NCI-H460 (cell line): ENCODE measurements at places on chromosomes 2 and 18.

- DNase-seq: no peak
Observed at GRCh38 chr2:85785027-85785822, 31.4 kb downstream of the ATOH8 start.

DNA sequence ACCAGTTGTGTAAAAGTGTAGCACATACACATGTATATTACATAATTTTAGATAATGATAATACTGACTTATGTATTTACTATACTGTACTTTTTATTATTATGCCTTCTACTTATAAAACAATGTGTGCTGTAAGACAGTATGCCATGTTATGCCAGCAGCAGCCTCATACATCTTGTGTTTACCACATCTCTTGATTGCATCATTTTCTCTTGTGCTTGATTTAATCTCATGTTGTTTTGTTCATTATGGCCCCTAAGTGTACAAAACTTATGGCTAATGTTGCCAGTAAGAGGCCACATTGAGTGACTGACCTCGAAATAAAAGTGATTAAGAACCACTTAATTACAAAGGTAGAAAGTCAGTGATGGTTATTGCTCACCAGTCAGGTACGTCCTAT is 128.0 kb upstream of the SP5 start:
- no peak for DNase-seq

DNA sequence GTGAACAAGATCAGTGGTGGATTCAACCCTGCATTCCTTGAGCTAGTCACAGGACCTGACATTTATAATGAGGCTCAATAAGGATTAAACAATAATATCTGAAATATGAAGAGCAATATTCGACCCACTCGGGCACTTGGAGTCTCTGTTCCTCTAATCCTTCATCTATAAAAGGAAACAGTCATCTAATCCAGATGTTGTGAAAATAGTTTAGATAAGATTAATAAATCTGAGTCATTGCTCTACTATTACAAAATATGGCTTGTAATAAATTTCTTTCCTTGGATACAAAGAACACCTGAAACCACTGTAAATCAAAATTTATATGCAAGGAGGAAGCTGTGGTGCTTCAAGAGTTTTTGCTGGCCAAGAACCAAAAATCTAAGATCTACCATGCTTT is 846.9 kb upstream of the ACVR2A start:
- no peak for DNase-seq

DNA sequence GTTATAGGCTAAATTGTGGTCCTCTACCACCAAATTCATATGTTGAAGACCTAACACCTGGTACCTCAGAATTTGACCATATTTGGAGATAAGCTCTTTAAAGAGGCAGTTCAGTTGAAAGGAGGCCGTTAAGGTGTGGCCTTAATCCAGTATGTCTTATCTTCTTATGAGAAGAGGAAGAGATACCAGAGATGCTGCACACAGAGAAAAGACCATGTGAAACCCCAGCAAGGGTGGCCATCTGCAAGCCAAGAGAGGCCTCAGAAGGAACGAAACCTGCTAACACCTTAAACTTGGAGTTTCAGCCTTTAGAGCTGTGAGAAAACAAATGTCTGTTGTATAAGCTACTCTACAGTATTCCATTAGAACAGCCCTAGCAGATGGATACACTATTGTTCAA is 528.1 kb upstream of the DCC start:
- DNase-seq: no peak

DNA sequence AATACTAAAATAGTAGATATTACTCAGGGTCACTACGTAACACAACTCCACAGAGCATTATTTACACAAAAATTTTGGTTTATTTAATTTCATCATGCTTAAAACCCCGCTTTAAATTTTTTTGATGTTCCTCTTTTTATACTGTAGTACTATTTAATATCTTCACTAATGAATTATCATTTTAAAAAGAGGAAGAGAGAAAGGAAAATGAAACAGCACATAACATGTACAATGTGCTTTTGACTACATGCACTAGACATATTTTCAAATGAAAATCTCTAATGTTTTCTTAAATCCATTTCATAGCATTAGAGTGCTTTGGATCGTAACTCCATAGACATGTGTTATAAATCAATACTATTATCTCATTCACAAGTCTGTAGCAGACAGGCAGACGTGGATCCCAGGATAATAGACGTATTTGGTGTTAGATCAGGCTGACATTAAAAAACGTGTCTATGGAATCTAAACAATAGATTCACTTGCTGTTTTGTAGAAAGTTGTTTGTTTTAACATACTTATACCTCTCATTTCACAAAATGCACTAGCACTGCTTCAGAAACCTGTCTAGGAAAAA is 897.0 kb downstream of the CPS1 start:
- DNase-seq: no peak

GRCh38 chr2:165114346-165114939 is 89.4 kb downstream of the SCN3A start:
- DNase-seq: peak; percentile 30

- DNase-seq: no peak
Observed at GRCh38 chr2:174518395-174518794, 31.6 kb upstream of the GPR155 start.

DNA sequence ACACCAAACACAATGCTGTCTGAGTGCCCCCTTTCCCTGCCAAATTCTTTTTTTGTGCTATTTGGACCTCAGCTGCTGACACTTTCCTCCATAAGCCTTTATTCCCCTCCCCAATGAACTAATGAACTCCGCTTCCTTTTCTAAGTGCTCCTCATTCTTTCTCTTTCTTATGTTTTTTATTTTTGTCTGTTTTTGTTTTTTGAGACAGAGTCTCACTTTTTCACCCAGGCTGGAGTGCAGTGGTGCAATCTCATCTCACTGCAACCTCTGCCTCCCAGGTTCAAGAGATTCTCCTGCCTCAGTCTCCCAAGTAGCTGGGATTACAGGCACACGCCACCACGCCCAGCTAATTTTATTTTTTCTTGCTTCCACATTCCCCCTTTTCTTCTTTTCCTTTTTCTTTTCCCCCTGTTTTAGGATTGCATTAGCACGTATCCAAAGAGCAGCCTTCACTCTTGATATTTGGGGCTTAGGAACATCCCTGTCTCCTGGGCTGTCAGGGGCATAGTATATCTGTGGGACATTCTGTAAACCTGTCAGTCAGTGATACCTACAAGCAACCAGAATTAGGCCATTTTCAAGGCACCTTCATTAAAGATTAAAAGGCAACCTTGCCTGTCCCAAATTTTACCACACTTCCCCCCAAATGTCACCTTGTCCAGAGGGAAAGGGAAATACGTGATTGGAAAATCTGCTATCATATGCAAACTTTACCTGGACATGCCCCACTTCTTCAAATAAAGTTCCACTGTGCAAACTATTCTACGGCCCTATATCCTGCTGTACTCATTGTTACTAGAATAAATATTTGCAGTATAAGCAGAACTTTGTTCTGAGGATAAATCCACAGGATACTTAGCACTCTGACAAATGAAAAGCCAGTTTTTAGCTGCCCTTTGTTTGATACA is 65.1 kb upstream of the ACSL3 start:
- DNase-seq: no peak

- DNase-seq: no peak
Observed at GRCh38 chr2:25081237-25081790, 39.4 kb downstream of the EFR3B start.

- DNase-seq: peak; percentile 47
Observed at GRCh38 chr2:103789381-103790095, 1027.7 kb downstream of the TMEM182 start.

- DNase-seq: no peak
Observed at GRCh38 chr2:106886916-106887758, 1.2 kb upstream of the ST6GAL2 start.

DNA sequence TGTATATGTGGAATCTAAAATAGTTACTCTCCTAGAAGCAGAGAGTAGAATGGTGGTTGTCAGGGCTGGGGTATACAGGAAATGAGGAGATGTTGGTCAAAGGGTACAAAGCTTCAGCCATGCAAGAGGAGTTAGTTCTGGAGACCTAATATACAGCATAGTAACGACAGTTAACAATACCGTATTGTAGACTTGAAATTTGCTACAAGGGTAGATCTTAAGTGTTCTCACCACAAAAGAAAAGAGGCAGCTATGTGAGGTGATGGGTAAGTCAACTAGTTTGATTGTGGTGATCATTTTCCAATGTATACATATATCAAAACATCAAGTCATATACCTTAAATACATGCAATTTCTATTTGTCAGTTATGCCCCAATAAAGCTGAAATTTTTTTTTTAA is 98.2 kb upstream of the CYP1B1 start:
- DNase-seq: no peak

DNA sequence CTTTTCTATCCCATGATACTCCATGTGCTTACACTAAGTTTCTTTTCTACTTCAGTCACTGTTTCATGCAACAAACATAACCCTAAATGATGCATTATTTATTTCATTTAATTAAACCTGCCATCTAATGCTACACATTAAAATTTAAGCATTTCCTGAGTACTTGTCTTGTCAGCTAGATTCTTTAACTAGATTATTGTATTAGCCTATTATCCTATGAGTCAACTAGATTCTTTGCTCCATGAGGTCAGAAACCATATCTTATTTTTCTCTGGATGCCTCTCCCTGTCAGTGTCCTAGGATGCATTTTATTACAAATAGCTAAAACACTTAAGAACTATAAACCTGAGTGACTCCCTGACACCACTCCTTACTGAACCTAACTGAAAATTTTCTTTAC is 652.4 kb downstream of the SLC4A3 start:
- DNase-seq: no peak

- peak; percentile 41 for DNase-seq
Observed at GRCh38 chr2:178796079-178796677, 11.0 kb downstream of the TTN start.

DNA sequence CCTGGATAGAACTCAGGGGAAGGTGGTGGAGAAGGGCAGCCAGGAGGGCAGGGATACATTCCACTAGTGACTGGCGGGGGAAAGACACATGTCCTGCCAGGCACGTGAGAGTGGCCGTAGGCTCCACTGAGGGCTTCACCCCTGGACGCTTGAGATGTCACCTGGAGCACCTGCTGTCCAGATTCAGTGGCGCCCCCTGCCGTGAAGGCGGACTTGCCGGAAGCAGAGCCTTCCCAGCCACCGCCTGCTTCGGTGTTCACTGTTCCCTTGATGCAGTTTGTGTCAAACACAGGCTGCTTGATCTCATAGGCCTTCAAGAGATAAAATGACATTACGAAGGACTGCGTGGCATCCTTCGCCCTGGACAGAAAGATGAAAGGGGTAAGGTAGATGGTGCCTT is 335.3 kb downstream of the ZNF521 start:
- DNase-seq: no peak

DNA sequence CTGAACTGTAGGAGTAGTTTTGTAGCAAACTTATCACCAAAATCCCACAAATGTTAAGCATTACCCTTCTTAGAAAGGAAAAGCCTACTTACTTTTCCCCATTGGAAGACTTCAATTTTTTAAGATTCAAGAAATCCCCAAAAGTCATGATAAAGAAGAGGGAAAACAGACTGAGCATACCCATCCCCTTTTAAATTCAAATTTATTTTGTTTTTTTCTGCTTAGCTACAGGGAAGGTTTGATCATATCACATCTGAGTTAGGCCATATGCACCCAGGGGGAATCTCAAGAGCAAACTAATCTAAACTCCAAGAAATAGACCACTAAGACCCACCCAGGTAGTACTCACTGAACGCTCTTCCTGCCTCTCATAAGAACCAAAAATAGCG is 174.6 kb downstream of the TGIF1 start:
- no peak for DNase-seq

- peak; percentile 36 for DNase-seq
Observed at GRCh38 chr18:11553098-11553940, 56.1 kb upstream of the SLC35G4 start.

- no peak for DNase-seq
Observed at GRCh38 chr18:22346953-22347605, 70.6 kb downstream of the CTAGE1 start.

- peak; percentile 48 for DNase-seq
Observed at GRCh38 chr2:235025800-235026536, 74.2 kb downstream of the SH3BP4 start.

GRCh38 chr18:50104421-50104820 is 90.5 kb downstream of the MYO5B start:
- no peak for DNase-seq

DNA sequence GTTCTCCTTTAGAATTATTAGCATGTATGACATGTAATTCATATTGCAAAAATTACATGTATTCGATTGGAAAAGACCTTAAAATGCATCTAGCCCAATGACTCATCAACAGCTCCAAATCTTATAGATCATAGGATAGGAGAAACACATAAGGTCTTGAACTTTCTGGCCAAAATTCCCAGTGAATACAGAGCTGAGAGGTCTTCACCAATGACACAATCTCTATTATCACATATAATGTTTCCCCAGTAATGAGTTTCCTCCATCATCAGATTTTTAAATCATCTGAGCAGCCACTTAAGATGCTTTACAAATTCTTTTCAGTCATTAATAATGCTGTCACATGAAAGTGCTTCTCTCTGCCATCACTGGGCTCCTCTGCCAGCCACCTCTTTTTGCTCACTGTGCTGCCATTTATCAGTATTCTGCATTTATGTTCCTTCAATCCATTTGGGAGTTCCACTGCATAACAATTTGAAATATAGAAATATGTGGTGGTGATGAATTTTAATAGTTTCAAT is 804.9 kb downstream of the SUCLG1 start:
- no peak for DNase-seq

DNA sequence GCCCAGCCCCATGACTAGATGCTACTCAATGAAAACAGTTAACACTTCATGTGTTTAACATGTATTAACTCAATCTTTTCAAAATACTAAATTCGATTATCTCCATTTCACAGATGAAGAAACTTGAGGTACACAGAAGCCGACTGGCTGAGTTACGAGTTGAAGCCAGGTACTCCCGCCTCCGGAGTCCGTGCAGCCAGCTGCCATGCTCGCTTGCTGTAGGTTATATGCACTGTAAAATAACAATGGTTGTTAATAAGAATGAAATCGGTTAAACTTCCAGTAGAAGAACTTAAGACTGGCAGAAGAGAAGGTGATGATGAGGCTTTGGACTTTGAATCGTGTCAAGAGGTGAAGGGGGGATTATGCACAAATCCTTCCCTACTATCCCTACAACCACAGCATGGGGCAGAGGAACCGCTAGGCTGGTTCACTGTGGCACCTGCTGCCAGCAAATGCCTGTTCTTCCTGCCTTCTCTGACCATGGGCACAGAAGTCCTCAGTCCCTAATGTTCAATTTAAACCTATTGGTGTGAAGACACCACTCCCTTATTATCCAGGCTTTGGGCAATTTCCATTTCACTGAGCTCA is 25.4 kb downstream of the COX7A2L start:
- DNase-seq: no peak

- no peak for DNase-seq
Observed at GRCh38 chr2:33104052-33104623, 157.4 kb downstream of the LTBP1 start.

GRCh38 chr2:167069855-167070254 is 181.6 kb downstream of the XIRP2 start:
- DNase-seq: no peak

GRCh38 chr18:43760010-43760409 is 482.7 kb upstream of the SYT4 start:
- no peak for DNase-seq

GRCh38 chr18:48078448-48078847 is 148.0 kb upstream of the SMAD2 start:
- DNase-seq: no peak

GRCh38 chr2:127096718-127097470 is 10.1 kb downstream of the BIN1 start:
- DNase-seq: no peak
